Right atrium auricular region (tissue), 2 donors: ENCODE measurements at places on chromosomes 12 and 14.

DNA sequence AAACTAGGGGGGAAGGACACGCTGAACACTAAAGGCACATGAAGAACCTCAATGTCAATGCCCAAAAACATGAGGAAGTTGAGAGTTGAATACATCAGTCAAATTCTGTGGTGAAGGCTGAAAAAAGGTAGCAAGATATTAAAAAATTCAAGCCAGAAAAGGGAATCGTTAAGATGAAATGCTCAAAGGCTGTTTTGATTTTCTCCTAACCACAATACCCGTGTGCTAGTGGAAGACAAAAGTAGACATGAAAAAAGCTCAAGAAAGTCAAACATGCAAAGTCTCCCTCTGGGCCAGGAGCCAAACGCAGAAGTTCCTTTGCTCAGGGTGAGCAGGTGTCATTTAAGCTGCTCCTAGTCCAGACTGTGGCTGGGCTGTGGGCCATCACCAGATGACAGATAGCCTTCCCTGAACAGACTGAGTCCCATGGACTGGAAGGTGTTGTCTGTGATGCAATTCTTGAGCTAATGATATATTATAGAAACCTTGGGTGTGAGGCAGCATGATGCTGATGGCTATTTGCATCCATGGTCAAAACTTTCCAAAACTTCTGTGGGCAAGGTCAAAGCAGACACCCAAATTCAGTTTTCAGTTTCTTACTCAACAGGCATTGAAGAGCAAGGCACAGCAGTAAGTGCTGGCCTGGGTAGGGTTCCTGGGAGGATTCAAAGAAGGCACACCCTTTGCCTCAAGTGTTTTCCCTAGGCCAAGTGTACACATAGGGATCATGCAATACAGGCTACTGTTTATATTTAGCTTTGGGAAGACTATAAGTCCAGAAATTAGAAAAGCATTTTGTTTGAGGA is 81.6 kb downstream of the MYRFL start:
- no peak for DNase-seq

GRCh38 chr12:13027508-13027907 is 16.7 kb upstream of the FAM234B start:
- DNase-seq, result no peak

DNA sequence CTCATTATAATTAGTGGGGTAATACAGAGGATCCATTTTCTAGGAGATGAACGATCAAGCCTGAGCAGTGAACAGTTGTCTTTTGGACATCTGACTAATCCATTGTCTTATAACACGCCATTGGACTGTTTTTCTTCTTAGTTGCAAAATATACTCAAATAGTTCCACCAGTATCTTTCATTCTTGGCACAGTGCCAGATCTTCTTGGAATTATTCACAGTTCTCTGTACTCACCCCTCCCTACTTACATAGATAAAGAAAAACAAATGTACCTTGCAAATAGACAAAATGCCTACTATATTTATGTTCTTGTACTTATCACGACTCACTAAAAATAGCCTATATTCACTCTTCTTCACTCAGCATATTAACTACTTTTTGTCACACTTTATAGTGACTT is 3.8 kb downstream of the CBLN3 start:
- DNase-seq, result no peak

- DNase-seq, result no peak
Measured at GRCh38 chr12:57218030-57218853, 1.6 kb downstream of the NXPH4 start.

DNA sequence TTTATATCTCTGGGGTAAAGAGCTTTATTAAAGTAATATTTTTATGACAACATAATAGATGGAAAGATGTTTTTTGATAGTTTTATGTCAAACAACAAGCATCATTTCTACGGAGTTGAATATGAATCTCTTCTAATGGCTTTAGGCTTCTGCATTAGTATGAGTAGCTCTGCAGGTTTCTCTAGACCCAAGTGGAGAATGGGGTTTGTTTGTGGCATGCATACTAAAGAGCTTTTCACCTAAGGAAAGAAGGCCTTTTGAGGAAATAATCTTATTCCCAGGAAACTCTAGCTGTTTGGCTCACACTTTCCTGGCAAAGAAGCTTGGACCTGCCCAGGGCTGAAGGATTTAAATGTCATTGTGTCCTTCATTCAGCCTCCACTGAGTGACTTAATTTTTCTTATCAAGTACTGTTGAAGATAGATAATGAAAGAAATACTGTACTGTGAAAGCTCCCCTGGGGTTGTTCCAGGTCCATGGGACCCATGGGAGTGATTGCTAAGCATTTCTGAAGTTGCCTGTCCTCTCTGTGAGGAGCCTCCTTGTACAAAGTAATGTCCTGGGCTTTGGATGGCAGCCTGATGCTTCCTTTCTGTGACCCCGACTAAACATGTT is 469.3 kb downstream of the LRIG3 start:
- DNase-seq, result no peak

DNA sequence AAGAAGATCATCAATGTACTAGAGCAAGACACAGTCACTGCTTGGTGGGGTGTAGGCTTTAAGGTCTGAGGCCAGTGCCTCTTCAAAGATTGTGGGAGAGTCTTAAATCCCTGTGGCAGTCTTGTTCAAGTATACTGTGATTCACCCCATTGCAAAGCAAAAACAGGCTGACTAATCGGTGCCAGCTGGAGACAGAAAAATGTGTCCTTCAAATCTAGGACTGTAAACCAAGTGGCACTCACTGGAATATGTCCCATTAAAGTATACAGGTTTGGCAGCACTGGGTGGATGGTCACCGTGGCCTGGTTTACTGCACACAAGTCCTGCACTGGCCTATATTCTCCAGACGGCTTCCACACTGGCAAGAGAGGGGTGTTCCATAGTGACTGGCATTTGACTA is 1315.3 kb downstream of the TMEM121 start:
- DNase-seq, result no peak

- DNase-seq, result no peak
Measured at GRCh38 chr14:59331217-59331616, 134.0 kb downstream of the GPR135 start.

DNA sequence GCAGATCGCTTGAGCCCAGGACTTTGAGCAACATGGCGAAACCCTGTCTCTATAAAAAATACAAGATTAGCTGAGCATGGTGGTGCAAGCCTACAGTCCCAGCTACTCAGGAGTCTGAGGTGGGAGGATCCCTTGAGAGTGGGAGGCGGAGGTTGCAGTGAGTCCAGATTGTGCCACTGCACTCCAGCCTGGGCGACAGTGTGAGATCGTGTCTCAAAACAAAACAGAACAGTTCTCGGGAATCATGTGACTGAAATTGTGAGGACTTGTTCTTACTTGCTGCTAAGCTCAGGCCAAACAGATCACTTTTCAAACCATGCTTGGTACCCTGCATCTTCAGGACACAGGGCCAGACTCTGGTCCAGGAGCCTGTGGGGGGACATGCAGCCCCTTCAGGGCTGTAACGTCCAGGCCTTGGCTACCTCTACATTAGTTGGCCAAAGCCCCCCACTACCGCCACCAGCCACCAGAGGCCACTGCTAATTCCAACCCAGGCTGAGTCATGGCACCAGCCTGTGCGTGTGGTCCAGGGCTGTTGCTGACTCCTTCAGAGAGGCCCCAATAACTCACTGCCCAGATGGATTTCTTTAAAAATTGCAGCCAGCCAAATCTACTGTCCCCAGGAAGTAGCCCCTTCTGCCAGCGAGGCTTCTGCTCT is 33.4 kb upstream of the SYNDIG1L start:
- DNase-seq, result peak; percentile 57

DNA sequence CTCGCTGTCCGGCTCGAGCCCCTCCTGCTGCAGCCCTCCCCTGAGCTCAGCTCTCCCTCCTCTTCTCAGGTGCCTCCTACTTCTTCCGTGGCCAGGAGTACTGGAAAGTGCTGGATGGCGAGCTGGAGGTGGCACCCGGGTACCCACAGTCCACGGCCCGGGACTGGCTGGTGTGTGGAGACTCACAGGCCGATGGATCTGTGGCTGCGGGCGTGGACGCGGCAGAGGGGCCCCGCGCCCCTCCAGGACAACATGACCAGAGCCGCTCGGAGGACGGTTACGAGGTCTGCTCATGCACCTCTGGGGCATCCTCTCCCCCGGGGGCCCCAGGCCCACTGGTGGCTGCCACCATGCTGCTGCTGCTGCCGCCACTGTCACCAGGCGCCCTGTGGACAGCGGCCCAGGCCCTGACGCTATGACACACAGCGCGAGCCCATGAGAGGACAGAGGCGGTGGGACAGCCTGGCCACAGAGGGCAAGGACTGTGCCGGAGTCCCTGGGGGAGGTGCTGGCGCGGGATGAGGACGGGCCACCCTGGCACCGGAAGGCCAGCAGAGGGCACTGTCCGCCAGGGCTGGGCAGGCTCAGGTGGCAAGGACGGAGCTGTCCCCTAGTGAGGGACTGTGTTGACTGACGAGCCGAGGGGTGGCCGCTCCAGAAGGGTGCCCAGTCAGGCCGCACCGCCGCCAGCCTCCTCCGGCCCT is 22.8 kb downstream of the MMP17 start:
- no peak for DNase-seq

DNA sequence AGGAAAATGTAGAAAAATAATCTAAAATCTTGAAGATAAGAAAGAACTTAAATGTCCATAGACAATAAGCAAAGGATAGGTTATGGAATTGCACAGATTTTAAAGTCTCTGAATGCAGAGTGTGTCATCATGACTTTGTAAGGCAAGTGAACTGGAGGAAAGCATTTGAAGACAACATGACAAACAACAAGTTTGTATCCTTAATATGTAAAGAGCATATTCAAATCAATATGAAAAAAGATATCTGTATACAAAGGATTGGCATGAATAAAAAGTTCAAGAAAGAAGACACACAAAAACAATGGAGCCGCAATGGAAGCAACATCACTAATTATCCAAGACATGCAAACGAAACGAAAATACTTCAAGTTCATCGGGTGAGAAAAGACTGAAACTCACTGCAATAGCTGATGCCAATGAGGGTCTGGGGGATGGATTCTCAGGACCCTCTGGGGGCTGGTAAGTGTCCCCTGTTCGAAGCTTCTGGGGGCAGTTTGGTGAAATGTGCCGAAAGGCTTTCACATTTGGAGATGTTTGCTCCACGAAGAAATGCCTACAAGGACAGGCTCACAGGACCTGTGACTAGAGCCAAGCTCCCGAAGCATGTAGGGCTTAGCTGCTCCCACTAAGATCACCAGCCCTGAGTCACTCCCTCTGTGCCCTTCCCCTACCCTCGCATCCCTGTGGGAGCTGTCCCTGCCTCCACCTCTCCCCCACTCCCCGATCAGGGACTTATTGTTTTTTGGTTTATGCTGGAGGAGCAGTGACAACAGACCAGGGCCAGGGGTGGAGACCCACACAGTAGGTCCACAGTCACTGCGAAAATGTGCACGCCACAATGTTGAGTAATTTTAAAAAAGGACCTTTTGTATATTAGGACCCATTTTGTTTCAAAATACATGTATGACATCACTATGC is 345.7 kb upstream of the SFSWAP start:
- DNase-seq, result no peak

GRCh38 chr14:77044783-77045237 is 16.3 kb upstream of the IRF2BPL start:
- peak; percentile 83 for DNase-seq

DNA sequence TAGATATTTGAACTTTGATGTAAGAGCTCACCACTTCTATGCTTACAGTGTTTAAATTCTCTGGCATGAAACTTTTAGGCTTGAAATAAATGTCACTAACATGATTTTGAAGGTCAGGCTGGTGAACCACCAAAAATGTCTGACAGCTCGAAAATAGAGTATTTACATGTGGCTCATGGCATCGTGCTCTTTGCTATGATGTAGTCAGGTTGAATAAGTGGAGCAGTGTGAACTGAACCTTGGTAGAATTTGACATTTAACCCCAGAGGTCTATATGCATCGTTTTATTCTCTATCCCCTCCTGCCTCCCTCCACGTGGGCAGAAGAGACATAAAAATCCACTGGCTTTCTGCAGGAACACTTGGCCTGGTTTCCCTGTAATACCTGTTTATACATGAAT is 369.7 kb upstream of the ATP2B1 start:
- no peak for DNase-seq
